ENCODE measurements at places on chromosomes 7 and 10.

DNA sequence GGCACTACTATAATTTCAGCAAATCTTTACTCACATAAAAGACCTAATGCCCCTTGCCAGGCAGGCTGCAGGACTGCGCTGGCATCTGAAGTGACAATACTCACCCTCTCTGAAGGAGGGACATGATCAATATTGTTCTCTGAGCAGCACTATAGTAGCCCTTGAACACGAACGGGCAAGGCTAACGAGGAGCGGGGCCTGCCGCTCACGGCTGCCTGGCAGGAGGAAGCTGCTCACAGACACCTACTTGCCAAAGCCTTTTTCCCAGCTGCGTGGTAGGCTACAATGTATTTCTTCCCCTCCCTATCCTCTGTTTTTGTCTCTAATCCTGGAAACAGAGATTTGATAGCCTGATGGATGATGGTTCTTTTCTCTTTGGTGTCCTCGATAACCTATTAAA, 19.9 kb downstream of the PUS7 start:
- DNase-seq: no peak

GRCh38 chr7:13770305-13770704, 219.2 kb downstream of the ETV1 start:
- DNase-seq: no peak

DNA sequence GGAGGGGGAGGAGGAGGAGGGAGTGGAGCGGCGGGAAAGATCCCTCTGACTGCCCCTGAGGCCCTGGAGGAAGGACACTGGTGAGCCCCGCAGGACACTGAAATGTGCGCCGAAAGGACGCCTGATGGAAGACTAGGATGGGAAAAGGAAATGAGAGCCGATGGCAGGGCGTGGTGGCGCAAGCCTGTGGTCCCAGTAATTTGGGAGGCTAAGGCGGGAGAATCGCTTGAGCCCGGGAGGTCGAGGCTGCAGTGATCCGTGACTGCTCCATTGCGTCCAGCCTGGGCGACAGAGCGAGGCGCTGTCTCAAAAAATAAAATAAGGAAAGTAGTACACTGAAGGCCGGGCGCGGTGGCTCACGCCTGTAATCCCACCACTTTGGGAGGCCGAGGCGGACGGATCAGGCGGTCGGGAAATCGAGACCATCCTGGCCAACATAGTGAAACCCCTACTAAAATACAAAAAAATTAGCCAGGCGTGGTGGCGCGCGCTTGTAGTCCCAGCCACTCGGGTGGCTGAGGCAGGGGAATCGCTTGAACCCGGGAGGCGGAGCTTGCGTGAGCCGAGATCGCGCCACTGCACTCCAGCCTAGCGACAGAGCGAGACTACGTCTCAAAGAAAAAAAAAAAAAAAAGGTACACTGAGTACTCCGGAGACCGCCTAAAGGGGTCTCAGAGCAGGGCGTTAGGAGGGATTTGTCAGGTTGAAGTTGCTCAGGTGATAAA, 561 bp upstream of the HNRNPF start:
- DNase-seq: no peak

- no peak for DNase-seq
Observed at GRCh38 chr10:110576220-110576619, 8.7 kb downstream of the SMC3 start.

DNA sequence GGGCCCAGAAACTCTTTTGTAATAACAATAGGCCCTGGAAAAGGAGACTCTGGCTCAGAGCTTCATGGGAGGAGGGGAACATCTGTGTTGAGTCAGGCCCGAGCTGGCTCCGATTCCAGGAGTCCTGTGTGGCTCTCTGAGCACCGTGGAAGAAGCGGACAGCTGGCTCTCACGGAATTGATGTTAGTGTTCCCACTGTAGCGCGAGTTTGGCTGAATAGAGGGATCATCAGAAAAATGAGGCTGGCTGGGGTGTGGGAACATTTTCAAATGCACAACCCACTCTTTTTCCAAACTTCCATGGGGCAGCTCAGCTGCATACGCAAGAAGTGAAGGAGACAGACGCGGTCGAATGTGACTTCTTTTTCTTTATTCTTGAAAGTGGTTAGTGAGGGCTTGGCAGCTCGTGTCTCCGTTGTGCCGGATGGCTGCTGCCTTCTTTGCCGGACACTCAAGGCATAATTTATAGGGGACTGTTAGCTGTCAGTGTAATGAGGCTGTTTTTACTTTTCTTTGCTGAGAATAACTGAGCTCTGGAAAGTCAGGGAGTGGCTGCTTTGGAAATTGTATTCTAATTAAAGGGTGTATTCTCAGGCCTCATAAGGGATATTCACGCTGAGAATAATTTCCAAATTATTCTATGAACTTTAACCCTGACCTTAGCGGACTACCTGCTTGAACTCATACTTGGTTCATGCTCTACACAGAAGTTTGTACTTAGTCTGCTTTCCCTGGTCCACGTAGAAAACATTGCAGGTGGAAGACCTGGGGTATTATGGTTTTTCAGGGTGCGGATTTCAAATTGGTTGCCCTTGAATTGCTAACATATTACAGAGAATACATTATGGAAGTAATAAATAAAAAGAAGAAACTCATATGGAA, 23.1 kb downstream of the MDFIC start:
- no peak for DNase-seq

All from NCI-H524 treated with DMSO at 0.1 percent for 48 hours (cell line).